ENCODE measurements at places on chromosomes 12 and 14.

- DNase-seq = no peak
Measured at GRCh38 chr14:83583201-83583600, 1946.7 kb upstream of the FLRT2 start.

DNA sequence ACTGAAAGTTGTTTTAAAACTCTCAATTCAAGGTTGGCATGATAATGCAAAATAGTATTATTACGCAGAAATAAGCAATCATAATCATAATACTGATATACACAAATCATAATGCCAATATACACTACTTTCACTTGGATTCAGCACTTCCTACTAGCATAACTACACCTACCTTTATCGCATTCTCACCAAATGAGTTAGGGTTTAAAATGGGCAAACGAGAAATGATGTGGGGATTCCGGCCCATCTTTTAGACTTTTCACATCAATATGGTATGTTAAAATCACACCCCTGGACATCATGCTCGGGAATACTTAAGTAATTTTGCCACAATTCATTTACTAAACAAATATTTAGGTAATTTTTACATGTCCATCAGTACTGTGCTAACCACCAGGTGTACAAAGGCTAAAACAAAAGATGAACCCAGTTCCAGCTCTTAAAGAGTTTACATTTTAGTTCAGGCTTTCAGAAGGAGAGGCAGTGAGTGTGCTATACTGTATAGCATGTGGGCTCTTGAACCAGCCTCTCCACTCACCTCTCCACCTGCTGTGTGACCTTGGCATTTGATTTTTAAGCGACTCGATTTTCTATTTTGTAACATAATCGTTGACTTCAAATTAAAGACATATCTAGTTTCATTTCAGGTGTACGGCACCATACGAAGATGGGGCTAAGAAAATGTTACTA is 1.1 kb upstream of the USP15 start:
- DNase-seq = no peak

- DNase-seq = peak; percentile 63
Measured at GRCh38 chr12:90909069-90909770, 45.8 kb downstream of the CCER1 start.

GRCh38 chr12:11658791-11659190 is 9.3 kb downstream of the ETV6 start:
- peak; percentile 91 for DNase-seq

DNA sequence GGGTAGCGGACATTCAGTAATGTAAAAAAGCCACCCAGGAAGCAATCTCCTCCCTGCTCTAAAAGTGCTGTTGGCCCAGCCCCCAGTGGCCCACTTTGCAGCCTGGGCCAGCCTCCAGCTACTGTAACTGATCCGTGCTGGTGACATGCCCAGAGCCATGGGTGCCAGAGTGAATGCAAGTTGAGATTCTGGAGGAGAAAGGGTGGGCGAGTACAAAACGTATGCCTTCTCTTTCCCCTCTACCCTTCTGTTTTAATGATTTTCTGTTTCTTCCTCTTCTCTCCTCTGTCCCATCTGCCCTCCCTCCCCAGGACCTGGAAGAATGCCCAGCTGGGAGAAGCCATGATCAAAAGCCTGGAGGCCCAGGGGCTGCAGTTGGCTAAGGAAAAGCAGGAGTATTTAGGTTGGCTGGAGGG is 16.9 kb downstream of the PLEKHD1 start:
- no peak for DNase-seq

GRCh38 chr14:66974397-66975025 is 214.7 kb upstream of the GARIN2 start:
- DNase-seq = peak; percentile 51

Measured in M059J (cell line).